Panc1 (cell line): ENCODE measurements at places on chromosomes 4 and X. TPM values are rescaled to one million over a fixed set of nuclear protein-coding genes. Genes with fewer than 3 reads are reported as not detected.

- DNase-seq, result no peak
Observed at GRCh38 chrX:40201329-40201885, 103.6 kb upstream of the BCOR start.

GRCh38 chr4:188275686-188276085 is 136.4 kb downstream of the TRIML1 start:
- DNase-seq, result no peak

DNA sequence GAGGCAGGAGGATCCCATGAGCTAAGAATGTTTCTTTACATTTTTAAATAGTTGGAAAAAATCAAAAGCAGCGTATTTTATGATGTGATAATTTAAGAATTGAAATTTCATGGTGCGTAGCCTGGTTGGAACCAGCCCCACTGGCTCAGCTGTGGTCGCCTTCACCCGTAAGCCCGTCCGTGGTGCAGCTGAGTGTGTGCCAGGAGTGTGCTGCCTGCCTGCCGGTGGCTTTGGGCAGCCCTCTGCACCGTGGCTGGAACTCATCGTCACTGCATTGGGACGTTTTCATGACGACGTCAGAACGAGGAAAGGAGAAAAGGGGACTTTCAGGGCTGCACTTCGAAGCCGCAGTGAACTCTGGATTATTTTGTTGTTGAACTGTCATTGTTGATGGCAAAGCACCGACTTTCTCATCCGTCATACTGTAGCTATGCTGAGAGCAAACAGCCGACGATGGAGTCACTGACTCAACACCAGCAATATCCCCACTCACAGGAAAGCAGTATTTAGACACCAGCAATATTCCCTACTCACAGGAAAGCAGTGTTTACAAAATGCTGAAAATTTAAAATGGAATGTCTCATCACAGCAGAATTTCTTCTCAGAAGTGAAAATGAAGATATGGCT is 35.1 kb downstream of the PCGF3 start:
- no peak for DNase-seq

DNA sequence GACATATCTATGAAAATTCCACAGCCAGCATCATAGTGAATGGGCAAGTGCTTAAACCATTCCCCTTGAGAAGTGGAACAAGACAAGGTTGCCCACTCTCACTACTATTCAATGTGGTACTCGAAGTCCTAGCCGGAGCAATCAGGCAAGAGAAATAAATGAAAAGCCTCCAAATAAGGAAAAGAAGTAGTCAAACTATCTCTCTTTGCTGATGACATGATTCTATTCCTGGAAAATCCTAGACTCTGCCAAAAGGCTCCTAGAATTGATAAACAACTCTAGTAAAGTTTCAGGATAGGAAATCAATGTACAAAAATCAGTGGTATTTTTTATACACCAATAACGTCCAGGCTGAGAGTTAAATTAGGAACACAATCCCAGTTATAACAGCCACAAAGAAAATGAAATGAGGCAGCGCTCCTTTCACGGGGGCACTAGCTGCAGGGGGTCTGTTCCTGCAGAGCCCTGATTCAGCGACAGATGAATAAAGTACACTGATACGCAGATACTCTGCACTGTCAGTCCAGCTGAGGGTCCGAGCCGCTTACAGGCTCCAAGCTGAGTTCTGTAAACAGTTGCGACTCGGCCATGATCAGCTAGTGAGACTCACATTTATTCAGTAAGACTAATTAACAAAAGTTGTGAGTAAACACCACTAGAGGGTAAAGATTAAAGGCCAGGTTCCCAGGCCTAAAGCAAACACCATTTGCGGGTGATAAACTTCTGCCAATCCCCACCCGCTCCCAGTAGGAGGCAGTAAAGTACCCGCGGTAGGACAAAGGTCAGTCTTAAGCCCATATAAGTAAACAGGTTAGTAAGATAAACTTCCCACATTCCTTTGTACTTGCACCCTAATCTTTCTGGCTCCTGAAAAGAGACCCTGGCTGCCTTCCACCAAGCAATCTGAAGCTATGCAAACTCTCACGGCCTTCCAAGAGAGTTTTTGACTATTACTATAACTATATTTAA is 290.6 kb upstream of the GRID2 start:
- DNase-seq, result no peak

- DNase-seq, result no peak
Observed at GRCh38 chr4:168928346-168928745, 81.7 kb downstream of the CBR4 start.

DNA sequence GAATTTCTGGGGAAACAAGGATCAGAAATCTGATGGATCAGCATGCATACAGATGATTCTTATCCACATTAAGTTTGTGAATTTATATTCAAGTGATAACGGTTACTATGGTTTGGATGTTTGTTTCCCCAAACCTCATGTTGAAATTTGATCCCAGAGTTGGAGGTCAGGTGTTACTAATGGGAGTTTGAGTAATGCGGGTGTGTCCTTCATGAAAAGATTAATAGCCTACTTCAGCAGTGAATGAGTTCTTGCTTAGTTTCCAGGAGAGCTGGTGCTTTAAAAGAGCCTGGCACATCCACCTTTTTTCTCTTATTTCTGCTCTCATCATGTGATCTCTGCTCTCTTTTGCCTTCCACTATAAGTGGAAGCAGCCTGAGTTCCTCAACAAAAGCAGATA is 712.4 kb downstream of the IL1RAPL1 start:
- DNase-seq, result no peak

DNA sequence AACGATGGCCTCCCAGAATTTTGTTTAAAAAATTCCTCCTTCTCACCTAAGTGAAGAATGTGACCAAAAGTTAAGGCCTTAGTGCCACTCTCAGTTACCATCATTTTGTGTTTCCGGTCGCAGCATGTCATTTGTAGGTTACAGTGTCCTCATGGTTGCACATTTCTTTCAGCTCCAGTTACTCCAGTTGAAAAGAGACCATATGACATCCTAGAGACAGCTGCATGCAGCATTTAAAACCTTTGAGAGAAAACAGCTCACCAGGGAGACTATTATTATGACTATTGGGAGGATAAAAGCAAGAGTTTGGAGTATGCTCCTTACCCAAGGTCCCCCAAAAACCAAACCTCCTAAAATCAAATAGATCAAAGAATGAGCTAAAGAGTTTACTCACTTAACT is 45.8 kb downstream of the MGARP start:
- no peak for DNase-seq

DNA sequence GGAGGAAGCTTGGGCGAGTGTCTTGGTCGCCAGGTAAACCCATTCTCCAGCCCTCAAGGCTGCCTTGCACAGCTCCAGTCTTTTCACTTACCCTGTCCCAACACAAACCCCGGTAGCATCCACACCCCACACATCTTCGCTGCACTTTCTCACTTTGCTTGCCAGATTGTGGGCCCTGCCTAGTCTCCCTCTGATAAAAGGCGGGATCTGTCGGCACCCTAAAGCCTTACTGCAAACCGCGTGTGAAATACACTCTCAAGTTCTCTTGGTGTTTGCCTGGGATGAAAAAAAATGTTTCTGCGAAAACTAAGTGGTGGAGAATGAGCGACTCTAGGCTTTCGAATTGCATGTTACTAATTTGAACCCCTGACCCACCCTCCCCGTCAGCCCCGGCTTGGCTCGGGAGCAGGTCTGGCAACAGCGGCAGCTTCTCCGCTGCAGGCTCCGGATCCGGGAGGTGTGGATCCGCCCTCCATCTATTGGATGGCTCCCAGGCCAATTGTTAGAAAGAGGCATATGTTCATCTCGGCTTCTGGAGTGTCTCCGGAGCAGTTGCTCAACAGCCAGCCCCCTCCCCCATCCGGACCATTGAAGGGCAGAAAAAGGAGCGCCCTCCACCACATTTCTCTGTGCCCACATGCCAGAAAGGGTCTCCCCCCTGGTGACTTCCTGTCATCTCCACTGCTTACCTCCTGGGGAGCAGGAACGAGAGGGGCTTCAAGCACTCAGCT is 3.0 kb upstream of the CITED1 start:
- DNase-seq, result peak; percentile 42

Gene FAM47E
- 0.72 TPM for total RNA-seq

Gene ARX
- 0.15 TPM for total RNA-seq

Gene TRPC3
- 0.08 TPM for total RNA-seq

Gene MAP7D2
- 7.6 TPM for total RNA-seq
